Fibroblast of lung (primary cell): ENCODE measurements at places on chromosomes 3 and 15. TPM values are rescaled to one million over a fixed set of nuclear protein-coding genes. Genes with fewer than 3 reads are reported as not detected.

Gene AADACL2
- total RNA-seq = under 0.01 TPM in 1 of 2 replicates, not detected in the other

Gene SENP7
- total RNA-seq = 14.4 and 16.5 TPM in 2 replicates

Gene CIP2A
- 5.4 and 10.1 TPM in 2 replicates for total RNA-seq

Gene STRIT1
- total RNA-seq = not detected in 2 replicates

Gene SNTN
- total RNA-seq = not detected in 2 replicates

Gene QARS1
- 292 and 304 TPM in 2 replicates for total RNA-seq

Gene PLA1A
- under 0.01 and 0.26 TPM in 2 replicates for total RNA-seq

Gene FILIP1L
- total RNA-seq = 71.4 and 92.8 TPM in 2 replicates
